Thoracic aorta (tissue), 2 donors: ENCODE measurements at places on chromosomes 2 and 18.

DNA sequence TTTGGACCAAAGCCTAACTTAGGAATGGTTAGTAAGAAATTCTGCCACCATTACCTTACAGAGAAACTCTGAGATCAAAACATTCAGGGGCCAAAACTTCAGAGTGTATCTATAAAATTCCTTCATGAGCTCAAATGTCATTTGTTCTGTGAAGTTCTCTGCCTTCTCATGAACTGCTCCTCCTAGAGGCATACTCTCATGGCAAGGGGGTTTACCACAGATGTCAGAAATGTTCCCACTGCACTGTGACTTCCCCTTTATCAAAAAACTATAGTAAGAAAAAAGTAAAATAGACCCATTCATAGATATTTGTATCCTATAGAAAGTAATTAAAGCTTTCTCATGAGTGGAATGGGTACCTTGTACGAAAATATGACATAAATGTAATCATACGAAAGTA lies 68.5 kb downstream of the USP40 start:
- H3K36me3 ChIP-seq = peaks cover 6% of the 10 kb centered on the region
- DNase-seq = no peak
- no peaks in the 10 kb centered on the region for H3K4me1 ChIP-seq
- H3K27ac ChIP-seq = no peak overlapping the region
- H3K27me3 ChIP-seq = no peaks in the 10 kb centered on the region

DNA sequence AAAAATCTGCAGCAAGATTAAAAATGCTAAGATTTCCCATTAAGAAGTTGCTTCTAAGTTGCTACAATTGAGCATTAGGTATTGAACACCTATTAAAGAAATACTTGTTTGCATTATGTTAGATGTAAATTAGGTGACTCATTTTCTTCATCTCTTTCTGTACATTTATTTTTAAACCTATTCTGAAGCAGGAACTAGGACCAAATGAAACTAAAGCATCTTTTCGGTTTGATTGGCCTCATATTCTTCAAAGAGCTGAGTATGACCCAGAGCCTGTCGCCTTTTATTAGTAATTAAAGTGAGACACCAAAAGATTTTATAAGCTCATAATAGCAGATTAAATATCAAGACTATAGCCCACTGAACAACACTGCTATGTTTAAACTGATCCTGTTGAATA lies 83.4 kb upstream of the ZEB2 start:
- H3K27ac ChIP-seq = no peak overlapping the region
- DNase-seq = no peak
- peaks cover 14% of the 10 kb centered on the region for H3K4me1 ChIP-seq
- H3K4me3 ChIP-seq = no peak overlapping the region
- no peaks in the 10 kb centered on the region for H3K27me3 ChIP-seq

GRCh38 chr18:42839408-42839807 lies 276.1 kb downstream of the RIT2 start:
- no peak overlapping the region for H3K4me3 ChIP-seq
- H3K27ac ChIP-seq = no peak overlapping the region
- no peaks in the 10 kb centered on the region for H3K36me3 ChIP-seq

DNA sequence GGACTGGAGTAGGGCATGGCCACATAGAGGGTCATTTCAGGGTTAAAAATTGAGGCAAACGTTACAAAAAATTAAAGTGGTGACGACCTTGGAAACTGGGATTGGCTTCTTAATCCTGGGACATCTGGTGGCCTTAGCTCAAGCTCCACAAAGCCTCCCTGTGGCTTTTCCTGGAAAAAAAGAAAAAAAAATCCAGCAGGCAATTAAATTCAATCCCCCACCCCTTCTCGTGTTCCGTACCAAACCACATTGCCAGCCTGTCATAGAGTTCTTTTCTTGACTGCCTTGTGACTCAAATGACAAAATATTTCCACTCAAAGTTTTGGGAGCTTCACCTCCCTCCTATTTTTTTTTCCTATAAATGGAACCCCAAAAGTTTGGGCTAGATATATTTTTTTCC lies 195.6 kb downstream of the HRH4 start:
- H3K36me3 ChIP-seq = no peaks in the 10 kb centered on the region
- DNase-seq = no peak
- no peaks in the 10 kb centered on the region for H3K4me1 ChIP-seq
- no peaks in the 10 kb centered on the region for H3K27me3 ChIP-seq

GRCh38 chr2:237627441-237628246 lies at the start of gene LRRFIP1:
Gene LRRFIP1 (plus strand): TSS chr2:237627587. CDS start chr2:237627645, 58 bp downstream.
- no peak for DNase-seq
- peaks cover 38% of the 10 kb centered on the region for H3K4me1 ChIP-seq
- peak within 1 kb of the TSS; percentile 81 for H3K27ac ChIP-seq
- no peaks in the 10 kb centered on the region for H3K36me3 ChIP-seq
- no peaks in the 10 kb centered on the region for H3K27me3 ChIP-seq
- peak within 1 kb of the TSS; percentile 79 for H3K4me3 ChIP-seq

- DNase-seq = no peak
- no peaks in the 10 kb centered on the region for H3K36me3 ChIP-seq
- no peak overlapping the region for H3K4me3 ChIP-seq
- peaks cover 26% of the 10 kb centered on the region for H3K4me1 ChIP-seq
- no peak overlapping the region for H3K27ac ChIP-seq
Measured at GRCh38 chr2:205409411-205409810, 272.9 kb upstream of the NRP2 start.

- H3K27ac ChIP-seq = peak overlapping the region; percentile 49
- DNase-seq = no peak
- no peaks in the 10 kb centered on the region for H3K27me3 ChIP-seq
- peaks cover 100% of the 10 kb centered on the region for H3K4me1 ChIP-seq
- no peak overlapping the region for H3K4me3 ChIP-seq
Measured at GRCh38 chr2:36371928-36372391, 16.4 kb downstream of the CRIM1 start.

GRCh38 chr2:128160616-128161275 lies 69.7 kb downstream of the UGGT1 start:
- no peak overlapping the region for H3K27ac ChIP-seq
- H3K4me1 ChIP-seq = no peaks in the 10 kb centered on the region
- no peak overlapping the region for H3K4me3 ChIP-seq
- no peak for DNase-seq
- H3K36me3 ChIP-seq = peaks cover 35% of the 10 kb centered on the region

DNA sequence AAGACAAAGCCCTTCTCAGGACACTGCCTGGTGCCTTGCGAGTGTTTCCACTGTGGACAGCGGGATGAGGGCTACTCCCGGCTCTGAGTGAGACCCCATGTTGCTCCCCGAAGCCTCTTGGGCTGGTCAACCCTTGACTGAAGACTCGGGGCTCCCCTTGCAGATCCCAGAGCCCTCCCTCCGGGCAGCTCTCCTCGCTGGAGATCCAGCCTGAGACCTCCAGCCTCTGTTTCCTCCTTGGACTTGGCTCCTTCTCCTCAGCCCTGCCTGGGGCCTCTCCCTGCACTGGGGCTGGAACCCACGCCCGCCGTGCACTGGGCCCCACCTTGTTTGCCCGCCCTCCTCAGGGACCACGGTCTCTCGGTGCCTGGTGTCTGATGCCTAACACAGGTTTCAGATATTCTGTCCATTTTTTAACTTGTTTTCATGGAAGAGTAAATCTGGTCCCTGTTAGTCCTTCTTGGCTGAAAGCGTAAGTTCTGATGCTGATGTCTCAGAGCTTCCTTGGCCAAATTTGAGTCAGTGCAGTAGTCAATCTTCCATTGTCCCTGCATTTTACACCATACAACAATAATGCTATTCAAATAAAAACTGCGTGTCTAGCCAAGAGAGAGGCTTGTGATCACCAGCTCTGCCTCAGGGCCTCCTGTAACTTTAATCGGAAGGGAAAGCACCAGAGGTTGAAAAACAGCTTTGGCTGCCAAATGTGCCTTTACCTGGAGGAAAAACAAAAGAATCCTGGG lies 139.3 kb upstream of the CTDP1 start:
- H3K4me3 ChIP-seq = no peak overlapping the region
- no peaks in the 10 kb centered on the region for H3K36me3 ChIP-seq
- H3K4me1 ChIP-seq = no peaks in the 10 kb centered on the region
- no peak for DNase-seq

DNA sequence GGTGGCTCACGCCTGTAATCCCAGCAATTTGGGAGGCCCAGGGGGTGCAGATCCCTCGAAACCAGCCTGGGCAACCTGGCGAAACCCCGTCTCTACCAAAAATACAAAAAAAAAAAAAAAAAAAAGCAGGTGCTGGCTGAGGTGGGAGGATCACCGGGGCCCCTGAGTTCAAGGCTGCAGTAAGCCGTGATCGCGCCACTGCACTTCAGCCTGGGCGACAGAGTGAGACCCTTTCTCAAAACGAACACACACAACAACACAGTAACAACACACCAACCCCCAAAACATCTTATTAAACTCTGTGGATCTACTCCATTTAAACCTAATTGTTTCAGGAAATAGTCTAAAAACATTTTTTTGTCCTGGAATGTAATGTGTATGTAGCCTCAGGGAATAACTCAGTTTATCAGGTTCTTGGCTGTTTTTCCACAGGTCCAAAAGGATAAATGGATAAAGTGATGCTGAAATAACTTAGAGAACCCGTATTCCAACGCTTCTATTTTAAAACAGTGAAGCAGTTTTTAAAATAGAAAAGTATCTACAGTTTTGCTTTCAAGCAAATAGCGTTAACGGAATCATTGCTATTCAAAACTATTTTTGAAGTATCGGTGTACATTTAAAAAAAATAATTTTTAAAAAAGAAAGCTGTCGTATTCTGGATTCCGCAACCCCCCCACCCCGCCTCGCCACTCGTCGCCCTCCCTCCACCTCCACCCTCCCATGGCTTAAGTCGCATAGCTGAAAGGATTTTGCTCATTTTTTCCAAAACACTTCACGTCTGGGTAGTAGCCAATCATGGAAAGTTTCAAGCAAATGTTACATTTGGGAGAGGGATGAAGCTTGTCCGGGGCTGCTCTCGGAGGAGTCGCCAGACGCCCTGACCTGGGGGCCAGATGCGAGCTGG lies 895 bp upstream of the GLS start:
- no peaks in the 10 kb centered on the region for H3K36me3 ChIP-seq

DNA sequence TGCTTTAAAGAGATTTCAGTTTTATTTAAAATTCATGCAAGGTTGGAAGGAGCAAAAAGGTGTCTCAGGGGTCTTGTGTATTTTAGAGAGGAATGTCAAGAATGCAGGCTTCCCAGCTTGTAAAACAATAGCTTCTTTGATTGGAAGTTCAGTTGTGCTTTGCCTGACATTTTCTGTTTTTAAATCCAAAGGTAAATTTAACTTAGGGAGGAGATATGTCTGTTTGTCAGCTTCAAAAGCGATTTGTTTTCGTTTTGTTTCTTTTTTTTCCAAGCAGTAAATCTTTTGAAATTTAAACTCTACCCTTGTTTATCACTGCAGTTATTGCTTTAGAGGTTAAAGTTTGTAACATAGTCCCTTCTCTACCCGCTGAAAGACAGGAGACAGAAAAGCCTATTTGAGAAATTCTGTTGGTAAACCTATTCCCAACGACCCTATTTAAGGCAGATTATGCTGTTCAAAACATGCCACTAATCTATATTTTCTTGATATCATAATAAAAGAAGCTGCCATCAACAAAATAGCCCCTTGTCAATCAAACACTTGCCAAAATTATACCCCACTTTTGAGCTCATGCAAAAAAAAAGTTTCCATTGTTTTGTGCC lies 639.6 kb downstream of the IRS1 start:
- no peaks in the 10 kb centered on the region for H3K36me3 ChIP-seq
- no peaks in the 10 kb centered on the region for H3K4me1 ChIP-seq
- DNase-seq = no peak
- no peaks in the 10 kb centered on the region for H3K27me3 ChIP-seq

- no peak for DNase-seq
- H3K27ac ChIP-seq = peak overlapping the region; percentile 75
- peak overlapping the region; percentile 86 for H3K4me3 ChIP-seq
- no peaks in the 10 kb centered on the region for H3K27me3 ChIP-seq
- H3K36me3 ChIP-seq = no peaks in the 10 kb centered on the region
Measured at GRCh38 chr2:174247474-174248186, 702 bp downstream of the OLA1 start.

- no peaks in the 10 kb centered on the region for H3K4me1 ChIP-seq
- DNase-seq = no peak
- H3K27me3 ChIP-seq = no peaks in the 10 kb centered on the region
- H3K4me3 ChIP-seq = no peak overlapping the region
Measured at GRCh38 chr2:29295845-29296244, 180.6 kb downstream of the CLIP4 start.

- H3K27ac ChIP-seq = no peak overlapping the region
- H3K27me3 ChIP-seq = no peaks in the 10 kb centered on the region
- H3K4me3 ChIP-seq = no peak overlapping the region
- H3K36me3 ChIP-seq = no peaks in the 10 kb centered on the region
- no peak for DNase-seq
Measured at GRCh38 chr2:122180972-122181371, 425.5 kb downstream of the TSN start.

DNA sequence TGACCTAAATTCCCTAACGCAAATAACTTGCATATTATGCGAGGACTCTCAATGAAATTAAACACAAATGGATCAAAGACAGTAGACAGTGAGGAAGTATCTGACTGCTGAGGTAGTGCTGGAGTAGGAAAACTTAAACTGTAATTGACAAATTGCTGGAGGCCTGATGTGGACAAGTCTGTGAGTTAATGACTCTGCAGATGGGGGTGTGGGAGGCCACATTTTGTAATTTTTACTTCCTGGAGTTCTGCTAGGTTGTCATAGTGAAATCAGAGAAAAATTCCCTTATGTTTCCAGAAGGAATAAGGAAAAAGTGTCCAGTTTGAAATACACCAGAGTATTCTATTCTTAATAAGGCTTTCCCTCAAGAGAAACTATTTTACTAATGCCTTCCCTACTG lies 333.0 kb upstream of the CNTNAP5 start:
- H3K36me3 ChIP-seq = no peaks in the 10 kb centered on the region
- H3K27me3 ChIP-seq = no peaks in the 10 kb centered on the region
- H3K27ac ChIP-seq = no peak overlapping the region
- H3K4me3 ChIP-seq = no peak overlapping the region
- no peaks in the 10 kb centered on the region for H3K4me1 ChIP-seq

GRCh38 chr2:229027353-229028105 lies 243.6 kb downstream of the PID1 start:
- peaks cover 13% of the 10 kb centered on the region for H3K36me3 ChIP-seq
- H3K27ac ChIP-seq = peak overlapping the region; percentile 13
- H3K4me1 ChIP-seq = peaks cover 5% of the 10 kb centered on the region
- H3K27me3 ChIP-seq = no peaks in the 10 kb centered on the region
- DNase-seq = no peak

GRCh38 chr2:29733213-29733612 lies 188.2 kb downstream of the ALK start:
- no peaks in the 10 kb centered on the region for H3K27me3 ChIP-seq
- H3K4me3 ChIP-seq = no peak overlapping the region
- no peaks in the 10 kb centered on the region for H3K4me1 ChIP-seq
- DNase-seq = no peak
- no peaks in the 10 kb centered on the region for H3K36me3 ChIP-seq
- no peak overlapping the region for H3K27ac ChIP-seq

GRCh38 chr18:26425148-26425531 lies 123.2 kb downstream of the KCTD1 start:
- H3K4me3 ChIP-seq = no peak overlapping the region
- no peaks in the 10 kb centered on the region for H3K27me3 ChIP-seq
- no peaks in the 10 kb centered on the region for H3K36me3 ChIP-seq
- no peaks in the 10 kb centered on the region for H3K4me1 ChIP-seq

- DNase-seq = no peak
- no peak overlapping the region for H3K4me3 ChIP-seq
- no peaks in the 10 kb centered on the region for H3K4me1 ChIP-seq
- H3K27me3 ChIP-seq = no peaks in the 10 kb centered on the region
- H3K36me3 ChIP-seq = no peaks in the 10 kb centered on the region
Measured at GRCh38 chr2:173414823-173415322, 60.2 kb downstream of the CDCA7 start.

GRCh38 chr2:45004562-45005191 lies 4.6 kb downstream of the SIX2 start:
- DNase-seq = no peak
- H3K4me1 ChIP-seq = peaks cover 7% of the 10 kb centered on the region
- peak overlapping the region; percentile 11 for H3K4me3 ChIP-seq
- peaks cover 8% of the 10 kb centered on the region for H3K27me3 ChIP-seq
- peaks cover 7% of the 10 kb centered on the region for H3K36me3 ChIP-seq
